Nasal cavity respiratory epithelium epithelial cell of viscerocranial mucosa (primary cell): ENCODE measurements at places on chromosomes 11 and 22. TPM values are rescaled to one million over a fixed set of nuclear protein-coding genes. Genes with fewer than 3 reads are reported as not detected.

The PGA4 gene
- not detected in 2 replicates for total RNA-seq

The TBC1D22A gene
- total RNA-seq, result 10.6 and 20.5 TPM in 2 replicates

The KRTAP5-11 gene
- total RNA-seq, result not detected in 2 replicates

The RTCB gene
- total RNA-seq, result 111 and 113 TPM in 2 replicates

The C2CD3 gene
- 5.5 and 12.4 TPM in 2 replicates for total RNA-seq

The CHADL gene
- total RNA-seq, result 1.4 and 2.1 TPM in 2 replicates

The NDUFC2 gene
- 59.3 and 64.6 TPM in 2 replicates for total RNA-seq

The PTPN5 gene
- total RNA-seq, result not detected in 2 replicates

The TMEM86A gene
- total RNA-seq, result 0.57 and 3.8 TPM in 2 replicates

The RIN1 gene
- total RNA-seq, result 19.5 and 32.3 TPM in 2 replicates

The WNT7B gene
- 10.6 and 47.1 TPM in 2 replicates for total RNA-seq

The HEPHL1 gene
- total RNA-seq, result 0.64 and 10.3 TPM in 2 replicates

The SLC37A2 gene
- total RNA-seq, result 26.7 and 39.7 TPM in 2 replicates

The MAJIN gene
- total RNA-seq, result not detected in 2 replicates

The SCGB1C1 gene
- total RNA-seq, result not detected in 2 replicates

The OR2AG2 gene
- total RNA-seq, result under 0.01 and 0.07 TPM in 2 replicates

The SYT12 gene
- total RNA-seq, result 0.34 and 10.2 TPM in 2 replicates

The TSPAN18 gene
- total RNA-seq, result 0.07 TPM in 1 of 2 replicates, not detected in the other

The CCDC15 gene
- 1.00 and 3.1 TPM in 2 replicates for total RNA-seq

The CABP4 gene
- total RNA-seq, result not detected in 2 replicates

The BBOX1 gene
- 0.68 and 5.4 TPM in 2 replicates for total RNA-seq

The TMEM9B gene
- total RNA-seq, result 45.8 and 49.0 TPM in 2 replicates

The IFT27 gene
- 11.7 and 12.0 TPM in 2 replicates for total RNA-seq

The ACCS gene
- 1.4 and 4.1 TPM in 2 replicates for total RNA-seq

The SMIM35 gene
- not detected in 2 replicates for total RNA-seq

The CDHR5 gene
- not detected in 2 replicates for total RNA-seq

The RNF26 gene
- total RNA-seq, result 3.4 and 11.7 TPM in 2 replicates

The OR6T1 gene
- total RNA-seq, result under 0.01 TPM in 1 of 2 replicates, not detected in the other

The VWA5A gene
- total RNA-seq, result 16.7 and 40.6 TPM in 2 replicates
